Thoracic aorta (tissue), 2 donors: ENCODE measurements at places on chromosomes 7 and 10. TPM values are rescaled to one million over a fixed set of nuclear protein-coding genes. Genes with fewer than 3 reads are reported as not detected.

The TFR2 gene
- 1.9 TPM for total RNA-seq

The GDF2 gene
- total RNA-seq, result not detected

DNA sequence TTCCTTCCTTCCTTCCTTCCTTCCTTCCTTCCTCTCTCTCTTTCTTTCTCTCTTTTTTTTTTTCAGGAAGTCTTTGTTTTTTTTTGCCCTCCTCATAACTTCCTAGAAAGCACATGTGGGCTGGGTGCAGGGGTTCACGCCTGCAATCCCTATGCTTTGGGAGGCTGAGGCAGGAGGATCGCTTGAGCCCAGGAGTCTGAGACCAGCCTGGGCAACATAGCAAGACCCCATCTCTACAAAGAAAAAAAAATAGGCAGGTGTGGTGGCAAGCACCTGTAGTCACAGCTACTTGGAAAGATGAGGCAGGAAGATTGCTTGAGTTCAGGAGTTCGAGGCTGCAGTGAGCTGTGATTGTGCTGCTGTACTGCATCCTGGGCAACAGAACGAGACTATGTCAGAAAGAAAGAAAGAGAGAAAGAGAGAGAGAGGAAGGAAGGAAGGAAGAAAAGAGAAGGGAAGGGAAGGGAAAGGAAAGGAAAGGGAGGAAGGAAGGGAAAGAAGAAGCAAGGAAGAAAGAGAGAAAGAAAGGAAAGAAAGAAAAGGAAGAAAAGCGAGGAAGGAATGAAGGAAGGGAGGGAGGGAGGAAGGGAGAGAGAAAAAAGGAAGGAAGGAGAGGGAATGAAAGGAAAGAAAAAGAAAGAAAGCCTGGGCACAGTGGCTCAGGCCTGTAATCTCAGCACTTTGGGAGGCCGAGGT is 13.5 kb upstream of the BAIAP2L1 start:
- no peaks in the 10 kb centered on the region for H3K36me3 ChIP-seq
- no peak overlapping the region for H3K27ac ChIP-seq
- H3K4me1 ChIP-seq, result no peaks in the 10 kb centered on the region
- no peaks in the 10 kb centered on the region for H3K27me3 ChIP-seq

- no peak for DNase-seq
- H3K27me3 ChIP-seq, result no peaks in the 10 kb centered on the region
- H3K36me3 ChIP-seq, result no peaks in the 10 kb centered on the region
- H3K27ac ChIP-seq, result no peak overlapping the region
- H3K4me1 ChIP-seq, result no peaks in the 10 kb centered on the region
Measured at GRCh38 chr7:1593091-1593866, 23.4 kb upstream of the PSMG3 start.

- H3K27me3 ChIP-seq, result no peaks in the 10 kb centered on the region
- no peaks in the 10 kb centered on the region for H3K4me1 ChIP-seq
- DNase-seq, result no peak
- no peak overlapping the region for H3K27ac ChIP-seq
Measured at GRCh38 chr10:99769706-99770105, 12.7 kb upstream of the ABCC2 start.

DNA sequence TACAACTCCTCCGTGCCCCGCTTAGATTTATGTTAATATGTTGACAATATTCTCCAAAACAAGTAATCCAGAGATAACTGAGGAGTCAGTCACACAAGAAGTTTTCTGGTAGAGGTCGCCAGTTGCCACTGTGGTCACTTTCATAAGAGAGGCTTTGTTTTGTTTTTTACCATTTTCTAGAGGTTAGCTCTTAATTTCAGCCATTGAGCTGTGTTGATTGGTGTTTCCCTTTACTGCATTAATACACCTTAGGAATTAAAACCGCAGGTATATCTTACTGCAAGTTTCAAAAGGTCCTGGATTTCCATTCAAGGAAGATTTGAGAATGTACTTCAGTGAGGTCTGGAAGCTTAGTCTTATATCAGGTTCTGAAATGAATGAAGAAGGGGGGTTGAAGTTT is 3.5 kb downstream of the BMI1 start:
- no peak for DNase-seq
- H3K27me3 ChIP-seq, result no peaks in the 10 kb centered on the region
- peaks cover 39% of the 10 kb centered on the region for H3K4me1 ChIP-seq
- H3K4me3 ChIP-seq, result peak overlapping the region; percentile 83
- no peak overlapping the region for H3K27ac ChIP-seq

DNA sequence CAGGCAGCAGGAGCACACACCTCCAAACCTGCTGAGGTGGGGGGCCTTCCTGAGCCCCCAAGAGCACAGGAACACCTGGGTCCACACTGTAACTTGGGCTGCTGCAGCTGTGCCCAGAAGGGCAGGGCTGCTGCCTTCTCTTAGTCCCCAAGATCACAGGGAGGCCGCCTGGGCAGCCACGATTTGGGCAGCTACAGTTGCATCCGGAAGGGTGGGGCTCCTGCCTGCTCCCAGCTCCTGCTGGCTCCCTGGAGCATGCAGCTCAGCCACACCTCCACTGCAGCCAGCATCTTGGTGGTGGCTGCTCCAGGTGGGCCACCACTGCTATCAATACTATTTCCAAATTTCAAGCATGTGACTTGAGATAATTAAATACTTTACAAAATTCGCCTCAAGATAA is 38.5 kb upstream of the AGMO start:
- no peaks in the 10 kb centered on the region for H3K4me1 ChIP-seq
- H3K27me3 ChIP-seq, result no peaks in the 10 kb centered on the region
- no peak for DNase-seq
- no peak overlapping the region for H3K27ac ChIP-seq
- no peak overlapping the region for H3K4me3 ChIP-seq
- H3K36me3 ChIP-seq, result no peaks in the 10 kb centered on the region

- DNase-seq, result no peak
- no peak overlapping the region for H3K4me3 ChIP-seq
- no peaks in the 10 kb centered on the region for H3K4me1 ChIP-seq
Measured at GRCh38 chr7:99190359-99191009, 17.4 kb downstream of the KPNA7 start.

- DNase-seq, result no peak
- H3K36me3 ChIP-seq, result no peaks in the 10 kb centered on the region
- no peaks in the 10 kb centered on the region for H3K4me1 ChIP-seq
- no peaks in the 10 kb centered on the region for H3K27me3 ChIP-seq
- peak overlapping the region; percentile 38 for H3K4me3 ChIP-seq
Measured at GRCh38 chr7:42843205-42843800, 68.6 kb downstream of the C7orf25 start.

GRCh38 chr7:45687721-45688120 is 113.6 kb downstream of the ADCY1 start:
- no peak for DNase-seq
- no peaks in the 10 kb centered on the region for H3K36me3 ChIP-seq
- no peak overlapping the region for H3K4me3 ChIP-seq
- no peak overlapping the region for H3K27ac ChIP-seq
- no peaks in the 10 kb centered on the region for H3K27me3 ChIP-seq
- no peaks in the 10 kb centered on the region for H3K4me1 ChIP-seq
